ENCODE measurements at places on chromosomes 6 and 20. TPM values are rescaled to one million over a fixed set of nuclear protein-coding genes. Genes with fewer than 3 reads are reported as not detected.

The TFAP2A gene
- not detected for total RNA-seq

The TMC2 gene
- not detected for total RNA-seq

The ZNF335 gene
- total RNA-seq, result 40.9 TPM

The CALHM4 gene
- total RNA-seq, result not detected

The B4GALT5 gene
- total RNA-seq, result 39.3 TPM

The CNKSR3 gene
- total RNA-seq, result not detected

The BPI gene
- not detected for total RNA-seq

The HLA-DRB5 gene
- 15.8 TPM for total RNA-seq

The FILIP1 gene
- not detected for total RNA-seq

The TDRD6 gene
- total RNA-seq, result not detected

The BPIFB4 gene
- total RNA-seq, result not detected

The SGK2 gene
- 0.17 TPM for total RNA-seq

The LINC00237 gene
- not detected for total RNA-seq

The LY6G6C gene
- not detected for total RNA-seq

The PRPH2 gene
- total RNA-seq, result not detected

The DEFB114 gene
- not detected for total RNA-seq

The ASIP gene
- not detected for total RNA-seq

The FRS3 gene
- total RNA-seq, result 5.3 TPM

The COX4I2 gene
- not detected for total RNA-seq

The TP53TG5 gene
- total RNA-seq, result 0.07 TPM

The DCDC2 gene
- total RNA-seq, result not detected

The RAMACL gene
- total RNA-seq, result 0.29 TPM

The ELOVL2 gene
- total RNA-seq, result not detected

The GNRH2 gene
- total RNA-seq, result 2.1 TPM

The SENP6 gene
- total RNA-seq, result 81.2 TPM

The C6orf132 gene
- total RNA-seq, result 0.18 TPM

The SCRT2 gene
- total RNA-seq, result not detected

The RAET1G gene
- total RNA-seq, result 0.18 TPM

The PEX7 gene
- 3.7 TPM for total RNA-seq

The RAET1L gene
- total RNA-seq, result not detected

The PRL gene
- not detected for total RNA-seq

The CLDN20 gene
- 0.29 TPM for total RNA-seq

The SLC2A10 gene
- not detected for total RNA-seq

The PRRT1 gene
- 0.57 TPM for total RNA-seq

The MROH8 gene
- total RNA-seq, result 1.1 TPM

The ACTL10 gene
- 3.7 TPM for total RNA-seq

The KCNB1 gene
- total RNA-seq, result 0.08 TPM

The CLPSL2 gene
- not detected for total RNA-seq

The CDH26 gene
- total RNA-seq, result 0.56 TPM

The PAK5 gene
- total RNA-seq, result not detected

The PDE10A gene
- total RNA-seq, result not detected

The BCKDHB gene
- total RNA-seq, result 14.4 TPM

The ZNFX1 gene
- total RNA-seq, result 70.4 TPM

The TINAG gene
- not detected for total RNA-seq

The E2F1 gene
- 77.5 TPM for total RNA-seq

The TRERF1 gene
- total RNA-seq, result 47.9 TPM

The NTSR1 gene
- not detected for total RNA-seq

The SMPD2 gene
- 18.5 TPM for total RNA-seq

The IPCEF1 gene
- 4.2 TPM for total RNA-seq

The CENPW gene
- 43.4 TPM for total RNA-seq

The NHSL1 gene
- 0.86 TPM for total RNA-seq

The RRAGD gene
- 7.8 TPM for total RNA-seq

The DST gene
- 6.0 TPM for total RNA-seq

The DEFB121 gene
- total RNA-seq, result not detected

The ADAT2 gene
- total RNA-seq, result 39.0 TPM

The CARMIL1 gene
- 1.7 TPM for total RNA-seq

The ADIG gene
- total RNA-seq, result not detected

The CLIC5 gene
- 1.3 TPM for total RNA-seq
